Activated CD8-positive, alpha-beta memory T cell treated with anti-CD3 and anti-CD28 coated beads, Interleukin-2, amount 50 U/mL, for 4 hours (primary cell): ENCODE measurements at places on chromosomes 2 and 18.

- no peak for DNase-seq
These were observed 89.8 kb upstream of the ITGA4 start for GRCh38 chr2:181367411-181367810.

DNA sequence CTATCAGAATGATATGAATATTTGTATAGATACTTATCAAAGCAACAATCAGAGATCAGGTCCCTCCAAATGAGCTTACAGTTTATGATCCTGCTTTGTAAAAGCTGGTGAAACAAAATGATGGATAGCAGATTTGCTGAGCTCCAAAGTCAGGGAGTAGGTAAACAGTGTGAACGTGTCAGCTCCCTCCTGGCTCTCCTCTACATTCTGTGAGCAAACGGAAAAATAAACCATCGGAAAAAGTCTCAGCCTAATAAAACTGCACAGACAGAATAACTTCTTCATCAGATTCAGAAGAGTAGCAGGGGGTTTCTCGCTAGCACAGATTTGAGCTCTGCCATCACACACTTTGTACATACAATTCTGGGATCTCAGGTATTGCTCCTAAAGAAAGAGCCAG is 51.3 kb downstream of the BCL11A start:
- no peak for DNase-seq

- DNase-seq: no peak
These were observed at the start of gene LYPD6 for GRCh38 chr2:149330127-149331022. Gene LYPD6 (plus strand): TSS chr2:149330587. CDS start chr2:149437709, 107,122 bp downstream.

GRCh38 chr18:78772360-78773302 is 207.0 kb upstream of the SALL3 start:
- DNase-seq: no peak

DNA sequence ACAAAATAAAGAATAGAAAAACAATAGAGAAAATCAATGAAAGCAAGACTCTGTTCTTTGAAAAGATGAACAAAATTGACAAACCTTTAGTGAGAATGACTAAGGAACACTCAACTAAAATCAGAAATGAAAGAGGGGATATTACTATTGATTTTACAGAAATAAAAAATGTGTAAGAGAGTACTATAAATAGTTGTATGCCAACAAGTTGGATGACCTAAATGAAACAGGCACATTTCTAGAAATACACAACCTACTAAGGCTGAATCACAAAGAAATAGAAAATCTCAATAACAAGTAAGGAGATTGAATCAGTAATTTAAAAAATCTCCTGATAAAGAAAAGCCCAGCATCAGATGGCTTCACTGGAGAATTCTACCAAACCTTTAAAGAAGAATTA is 18.4 kb upstream of the MALL start:
- no peak for DNase-seq

DNA sequence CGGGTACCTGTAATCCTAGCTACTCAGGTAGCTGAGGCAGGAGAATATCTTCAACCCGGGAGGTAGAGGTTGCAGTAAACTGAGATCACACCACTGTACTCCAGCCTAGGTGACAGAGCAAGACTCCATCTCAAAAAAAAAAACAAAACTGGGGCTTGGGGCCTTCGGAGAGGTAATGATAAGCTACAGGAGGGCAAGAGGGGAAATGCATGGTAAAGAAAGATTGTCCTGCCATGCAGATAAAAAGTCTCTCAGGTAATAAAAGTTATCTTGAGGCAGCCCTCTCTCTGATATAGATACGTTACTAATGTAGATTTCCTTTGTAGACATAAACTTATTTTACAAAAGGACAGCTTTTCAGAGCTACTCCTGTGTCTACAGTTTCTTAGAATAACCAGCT is 3.7 kb upstream of the RAB1A start:
- no peak for DNase-seq

DNA sequence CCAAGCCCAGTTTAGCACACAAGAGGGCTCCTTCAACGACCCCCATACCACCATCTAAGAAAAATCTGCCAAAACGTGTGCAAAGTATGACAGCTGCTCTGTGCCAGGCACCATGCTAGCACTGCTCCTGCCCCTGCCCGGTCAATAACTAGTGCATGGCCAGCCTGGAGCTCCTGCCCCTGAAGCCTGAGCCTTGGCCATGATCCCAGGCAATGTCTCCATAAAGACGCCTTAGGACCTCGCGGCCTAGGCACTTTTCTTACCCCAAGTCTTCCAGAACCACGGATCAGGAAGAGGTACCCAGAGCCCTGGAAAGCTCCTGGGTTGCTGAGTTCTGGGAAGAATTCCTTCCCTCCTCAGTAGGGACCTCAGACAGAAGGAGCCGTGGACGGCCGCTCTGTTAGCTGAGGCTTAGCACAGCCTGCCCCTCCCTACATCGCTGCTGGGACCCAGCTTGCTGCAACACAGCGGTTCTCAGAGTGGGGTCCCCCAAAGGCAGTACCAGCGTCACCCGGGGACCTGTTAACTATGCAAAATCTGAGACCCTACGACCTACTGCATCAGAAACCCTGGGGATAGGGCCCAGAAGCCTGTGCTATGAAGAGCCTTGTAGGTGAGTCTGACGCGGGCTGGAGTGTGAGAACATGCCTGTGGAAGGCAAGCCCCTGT is 117.8 kb upstream of the TWIST2 start:
- no peak for DNase-seq

GRCh38 chr2:64542071-64543007 is 18.2 kb downstream of the AFTPH start:
- no peak for DNase-seq

DNA sequence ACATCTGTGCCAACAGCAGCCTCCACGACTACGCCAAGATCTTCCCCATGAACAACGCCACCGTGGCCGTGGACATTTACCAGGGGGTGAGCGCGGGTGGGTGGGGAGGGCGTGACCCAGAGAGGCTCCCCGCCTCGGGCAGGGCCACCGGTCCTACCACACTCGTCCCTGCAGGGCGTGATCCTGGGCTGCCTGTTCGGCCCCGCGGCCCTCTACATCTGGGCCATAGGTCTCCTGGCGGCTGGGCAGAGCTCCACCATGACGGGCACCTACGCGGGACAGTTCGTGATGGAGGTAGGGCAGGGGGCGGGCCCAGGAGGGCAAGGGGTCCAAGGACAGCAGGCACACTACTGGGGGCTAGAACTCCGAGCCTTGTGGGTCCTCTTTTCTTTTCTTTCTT is 8.5 kb upstream of the CTDSP1 start:
- DNase-seq: no peak

GRCh38 chr2:232322560-232323327 is 55.8 kb upstream of the ALPP start:
- no peak for DNase-seq
